ENCODE measurements at places on chromosomes 12 and 14.

GRCh38 chr14:95530473-95531276 is 4.2 kb upstream of the GLRX5 start:
- H3K4me3 ChIP-seq: no peak overlapping the region
- peaks cover 20% of the 10 kb centered on the region for H3K36me3 ChIP-seq
- no peak for DNase-seq

DNA sequence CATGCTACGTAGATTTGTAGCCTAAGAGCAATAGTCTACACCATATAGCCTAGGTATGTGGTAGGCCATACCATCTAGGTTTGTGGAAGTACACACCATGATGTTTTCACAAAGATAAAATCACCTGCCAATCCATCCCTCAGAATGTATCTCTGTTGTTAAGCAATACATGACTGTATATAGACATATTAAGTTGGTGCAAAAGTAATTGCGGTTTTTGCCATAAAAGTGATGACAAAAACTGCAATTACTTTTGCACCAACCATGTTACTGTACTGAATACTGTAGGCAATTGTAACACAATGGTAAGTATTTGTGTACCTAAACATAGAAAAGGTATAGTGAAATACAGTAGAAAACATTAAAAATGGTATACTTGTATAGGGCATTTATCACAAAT is 40.5 kb downstream of the MGST1 start:
- H3K4me1 ChIP-seq: no peaks in the 10 kb centered on the region
- H3K4me3 ChIP-seq: no peak overlapping the region
- no peak for DNase-seq
- no peaks in the 10 kb centered on the region for H3K36me3 ChIP-seq
- H3K27ac ChIP-seq: no peak overlapping the region

DNA sequence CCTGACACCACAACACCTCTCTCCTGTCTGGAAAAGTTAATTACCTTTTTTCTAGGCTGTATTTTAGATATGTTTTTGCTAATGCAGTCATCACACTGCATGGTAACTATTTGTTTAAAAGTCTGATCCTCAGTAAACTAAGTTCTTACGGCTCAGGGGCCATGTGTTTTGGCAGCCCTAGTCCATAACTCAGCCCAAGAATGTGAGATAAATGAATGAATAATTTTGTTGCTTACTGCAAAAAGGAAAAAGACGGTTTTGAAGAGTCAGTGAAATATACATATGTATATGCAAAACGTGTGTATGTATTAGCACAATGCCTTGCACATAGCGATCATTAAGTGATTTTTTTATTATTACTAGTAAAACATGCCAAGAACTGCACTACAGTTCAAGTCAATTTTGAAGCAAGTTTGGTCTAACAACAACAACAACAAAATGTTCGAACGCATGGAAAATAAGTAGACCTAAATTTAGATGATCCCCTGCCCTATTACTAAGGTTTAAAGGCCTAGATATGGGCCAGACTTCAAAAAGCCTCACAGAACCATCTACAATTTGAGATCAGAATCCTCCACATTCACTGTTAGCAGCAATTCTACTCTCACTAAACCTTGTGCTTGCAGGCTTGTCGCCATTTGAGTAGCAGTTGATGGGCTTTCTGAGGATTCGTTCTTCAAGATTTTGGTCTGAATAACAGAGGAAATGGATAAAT is 140.0 kb downstream of the NDUFA12 start:
- no peak for DNase-seq
- no peaks in the 10 kb centered on the region for H3K4me1 ChIP-seq
- no peak overlapping the region for H3K4me3 ChIP-seq
- peaks cover 4% of the 10 kb centered on the region for H3K27me3 ChIP-seq
- H3K27ac ChIP-seq: peak overlapping the region; percentile 3

DNA sequence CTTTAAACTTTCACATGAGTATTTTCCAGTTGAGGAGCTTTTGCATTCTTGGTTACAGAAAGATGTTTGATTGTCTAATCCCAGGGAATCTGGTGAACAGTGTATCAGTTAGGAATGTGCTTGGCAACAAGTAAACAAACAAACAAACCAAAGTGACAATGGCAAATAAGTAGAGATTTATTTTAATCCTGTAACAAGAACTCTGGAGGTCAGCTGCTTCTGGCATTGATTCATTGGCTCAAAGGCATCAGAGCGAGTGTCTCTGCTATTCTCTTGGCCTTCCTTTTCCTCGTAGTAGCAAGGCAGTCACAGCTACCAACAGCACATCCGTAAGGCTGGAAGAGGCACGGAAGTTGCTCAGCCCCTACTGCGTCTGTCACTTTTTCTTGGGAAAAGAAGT is 37.2 kb downstream of the CRADD start:
- H3K27ac ChIP-seq: no peak overlapping the region
- no peak for DNase-seq
- peaks cover 42% of the 10 kb centered on the region for H3K36me3 ChIP-seq
- no peak overlapping the region for H3K4me3 ChIP-seq
- H3K4me1 ChIP-seq: peaks cover 1% of the 10 kb centered on the region

GRCh38 chr12:94204499-94205247 is 56.3 kb downstream of the PLXNC1 start:
- no peaks in the 10 kb centered on the region for H3K27me3 ChIP-seq
- no peaks in the 10 kb centered on the region for H3K36me3 ChIP-seq
- H3K27ac ChIP-seq: peak overlapping the region; percentile 96
- H3K4me1 ChIP-seq: peaks cover 74% of the 10 kb centered on the region

- H3K27me3 ChIP-seq: no peaks in the 10 kb centered on the region
- peaks cover 34% of the 10 kb centered on the region for H3K4me1 ChIP-seq
- DNase-seq: no peak
- H3K4me3 ChIP-seq: no peak overlapping the region
Observed at GRCh38 chr12:11657511-11657910, 8.0 kb downstream of the ETV6 start.

GRCh38 chr14:95151561-95151960 is 5.8 kb downstream of the DICER1 start:
- H3K27me3 ChIP-seq: no peaks in the 10 kb centered on the region
- peak overlapping the region; percentile 10 for H3K4me3 ChIP-seq
- H3K4me1 ChIP-seq: peaks cover 93% of the 10 kb centered on the region
- DNase-seq: no peak

DNA sequence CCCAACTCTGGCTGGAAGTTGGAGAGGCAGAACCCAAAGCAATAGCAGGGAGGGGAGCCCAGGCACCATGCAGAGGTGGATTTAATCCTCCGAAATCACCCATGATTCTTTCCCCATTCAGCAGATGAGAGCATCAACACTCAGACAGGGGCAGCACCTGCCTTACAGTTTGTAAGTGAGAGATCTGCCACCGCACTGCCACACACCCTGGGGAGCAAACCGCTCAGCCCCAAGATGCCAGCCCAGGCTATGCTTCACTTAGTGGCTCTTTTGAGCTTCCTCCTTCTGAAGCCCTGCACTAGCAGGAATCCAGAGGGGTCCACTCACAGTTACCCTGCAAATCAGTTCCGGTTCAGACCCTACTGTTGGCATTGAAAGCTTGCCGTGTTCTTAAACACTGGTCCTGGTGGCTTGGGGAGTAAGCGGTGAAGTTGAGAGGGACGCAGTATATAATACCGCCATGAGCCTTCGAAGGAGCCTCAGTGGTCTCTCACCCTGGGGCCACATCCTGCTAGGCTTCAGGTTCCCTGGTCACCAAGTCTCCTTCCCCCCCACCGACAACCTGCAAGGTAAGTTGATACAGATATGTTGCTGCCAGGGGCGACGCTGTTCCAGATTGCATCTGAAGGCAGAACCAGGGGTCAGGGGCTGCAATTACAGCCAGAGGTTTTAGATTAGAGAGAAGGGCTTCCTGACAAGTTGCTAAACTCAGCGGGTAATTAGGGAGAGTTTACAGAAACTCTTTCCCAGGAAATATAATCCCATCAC is 72.0 kb upstream of the CCND2 start:
- H3K27me3 ChIP-seq: peaks cover 1% of the 10 kb centered on the region
- no peak overlapping the region for H3K27ac ChIP-seq
- no peak for DNase-seq
- H3K4me1 ChIP-seq: no peaks in the 10 kb centered on the region

DNA sequence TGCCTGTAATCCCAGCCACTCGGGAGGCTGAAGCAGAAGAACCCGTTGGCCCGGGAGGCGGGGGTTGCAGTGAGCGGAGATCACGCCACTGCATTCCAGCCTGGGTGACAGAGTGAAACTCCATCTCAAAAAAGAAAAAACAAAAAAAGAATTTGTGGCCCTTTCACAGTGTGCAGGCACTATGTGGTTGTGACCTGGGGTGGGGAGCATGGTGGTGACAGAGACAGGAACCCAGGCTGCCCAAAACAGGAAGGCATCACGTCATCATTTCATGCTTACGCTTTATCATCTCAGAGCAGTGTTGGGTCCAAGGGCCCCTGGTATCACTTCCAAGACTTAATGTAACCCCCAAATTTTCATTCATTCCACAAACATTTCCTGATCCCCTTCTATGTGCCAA is 175.7 kb upstream of the GSC start:
- no peaks in the 10 kb centered on the region for H3K36me3 ChIP-seq
- peaks cover 1% of the 10 kb centered on the region for H3K27me3 ChIP-seq
- peaks cover 13% of the 10 kb centered on the region for H3K4me1 ChIP-seq
- DNase-seq: no peak
- H3K27ac ChIP-seq: peak overlapping the region; percentile 30

DNA sequence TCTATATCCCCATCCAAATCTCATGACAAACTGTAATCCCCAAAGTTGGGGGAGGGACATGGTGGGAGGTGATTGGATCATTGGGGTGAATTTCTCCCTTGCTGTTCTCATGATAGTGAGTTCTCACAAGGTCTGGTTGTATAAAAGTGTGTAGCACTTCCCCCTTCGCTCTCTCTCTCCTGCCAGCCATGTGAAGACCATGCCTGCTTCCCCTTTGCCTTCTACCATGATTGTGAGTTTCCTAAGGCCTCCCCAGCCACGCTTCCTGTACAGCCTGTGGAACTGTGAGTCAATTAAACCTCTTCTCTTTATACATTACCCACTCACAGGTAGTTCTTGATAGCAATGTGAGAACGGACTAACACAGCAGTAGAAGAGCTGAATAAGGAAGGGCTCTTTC is 62.6 kb upstream of the VASH1 start:
- peaks cover 1% of the 10 kb centered on the region for H3K27me3 ChIP-seq
- no peak overlapping the region for H3K4me3 ChIP-seq
- H3K36me3 ChIP-seq: no peaks in the 10 kb centered on the region
- no peaks in the 10 kb centered on the region for H3K4me1 ChIP-seq
- DNase-seq: no peak
- H3K27ac ChIP-seq: no peak overlapping the region

DNA sequence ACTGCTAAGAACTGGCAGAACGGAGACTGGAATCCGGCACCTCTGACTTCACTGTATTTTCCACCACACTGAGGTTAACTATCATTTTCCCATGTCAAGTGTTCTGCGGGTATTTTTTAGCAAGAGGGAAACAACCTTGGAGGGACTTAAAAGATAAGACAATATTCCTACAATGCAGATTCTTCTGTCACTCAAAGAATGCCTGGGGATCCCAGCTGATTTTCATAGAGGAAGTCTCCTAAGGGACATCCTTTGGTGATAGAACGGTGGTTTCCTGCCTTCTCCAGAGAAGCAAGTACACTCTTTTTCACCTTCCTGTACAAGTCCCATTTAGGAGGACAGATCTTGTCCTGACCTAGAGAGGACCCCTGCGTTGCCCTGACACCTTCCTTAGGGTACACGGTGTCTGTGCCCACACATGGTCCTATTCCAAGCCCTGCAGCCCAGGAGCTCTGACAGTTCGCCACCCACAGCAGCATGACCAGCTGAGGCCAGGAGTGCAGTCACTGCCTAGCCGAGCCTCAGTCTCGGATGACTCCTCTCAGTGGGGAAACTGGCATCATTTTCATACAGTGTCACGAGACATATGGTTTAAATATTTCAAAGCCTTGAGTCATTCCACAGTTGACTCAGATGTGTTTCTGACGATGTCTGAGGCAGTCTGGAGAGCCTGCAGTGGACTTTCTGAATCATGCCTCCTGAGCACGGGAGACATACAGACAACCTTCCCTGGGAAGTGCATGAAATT is 181.3 kb upstream of the FKBP4 start:
- no peaks in the 10 kb centered on the region for H3K36me3 ChIP-seq
- no peaks in the 10 kb centered on the region for H3K4me1 ChIP-seq
- DNase-seq: no peak
- H3K4me3 ChIP-seq: no peak overlapping the region

GRCh38 chr12:89817501-89818226 is 109.0 kb upstream of the ATP2B1 start:
- H3K27ac ChIP-seq: no peak overlapping the region
- no peak overlapping the region for H3K4me3 ChIP-seq
- peaks cover 3% of the 10 kb centered on the region for H3K4me1 ChIP-seq
- H3K36me3 ChIP-seq: no peaks in the 10 kb centered on the region
- H3K27me3 ChIP-seq: no peaks in the 10 kb centered on the region
- no peak for DNase-seq

- H3K4me1 ChIP-seq: peaks cover 33% of the 10 kb centered on the region
- H3K27me3 ChIP-seq: no peaks in the 10 kb centered on the region
- no peaks in the 10 kb centered on the region for H3K36me3 ChIP-seq
- H3K27ac ChIP-seq: no peak overlapping the region
- DNase-seq: no peak
- no peak overlapping the region for H3K4me3 ChIP-seq
Observed at GRCh38 chr12:116241157-116241759, 36.2 kb downstream of the MED13L start.

All from naive thymus-derived CD8-positive, alpha-beta T cell (primary cell).